ENCODE measurements at places on chromosomes 1 and 21.

DNA sequence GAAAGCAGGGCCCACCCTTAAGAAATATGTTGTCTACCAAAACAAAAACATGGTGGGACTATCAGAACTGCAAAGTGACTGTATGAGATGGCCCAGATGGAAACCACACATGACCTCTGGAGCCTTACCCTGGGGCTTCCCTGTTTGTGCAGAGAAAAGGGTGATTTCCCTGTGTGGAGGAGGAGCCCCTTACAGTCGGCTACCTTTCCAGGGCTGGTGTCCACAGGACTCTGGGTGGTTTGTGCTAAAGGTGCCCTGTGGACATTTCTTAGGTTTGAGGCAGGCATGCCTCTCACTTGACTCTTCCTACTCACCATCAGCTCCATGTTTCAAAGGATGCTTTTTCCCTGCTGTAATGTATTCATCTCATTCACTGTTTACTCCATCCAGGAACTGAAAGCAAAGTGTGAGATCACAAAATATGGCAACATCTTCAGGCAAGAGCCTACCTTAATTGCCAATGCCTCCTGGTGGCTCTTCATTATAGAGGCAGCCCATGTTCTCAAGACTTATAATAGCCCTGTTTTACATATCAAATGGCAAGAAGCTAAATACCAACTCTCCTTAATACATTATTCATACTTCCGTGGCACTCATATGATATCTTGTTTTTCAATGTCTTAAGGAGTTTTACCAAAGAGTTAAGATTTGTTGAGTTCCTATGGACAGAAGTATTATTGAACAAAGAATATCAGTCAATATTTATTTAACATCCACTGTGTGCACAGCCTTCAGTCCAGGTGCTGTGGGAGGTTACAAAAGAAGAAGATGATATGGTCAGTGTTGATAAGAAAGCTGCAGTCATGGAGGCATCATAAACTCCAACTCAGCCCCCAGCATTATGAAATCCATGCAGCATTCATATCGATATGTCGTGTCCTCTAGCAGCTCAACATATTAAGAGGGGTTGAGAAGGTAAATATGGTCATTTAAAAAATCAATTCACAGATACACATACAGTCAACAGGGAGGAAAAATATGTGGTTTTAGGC lies 15.5 kb upstream of the TFF3 start:
- DNase-seq, result no peak
- H3K27ac ChIP-seq, result no peak overlapping the region
- H3K36me3 ChIP-seq, result no peaks in the 10 kb centered on the region
- no peaks in the 10 kb centered on the region for H3K4me1 ChIP-seq
- no peak overlapping the region for H3K4me3 ChIP-seq
- H3K27me3 ChIP-seq, result peaks cover 39% of the 10 kb centered on the region

- no peak overlapping the region for H3K4me3 ChIP-seq
- no peak for DNase-seq
- H3K36me3 ChIP-seq, result peaks cover 36% of the 10 kb centered on the region
- peak overlapping the region; percentile 73 for H3K27ac ChIP-seq
- H3K4me1 ChIP-seq, result peaks cover 22% of the 10 kb centered on the region
- H3K27me3 ChIP-seq, result no peaks in the 10 kb centered on the region
Observed at GRCh38 chr1:15426492-15427279, 11.6 kb upstream of the CTRC start.

- H3K36me3 ChIP-seq, result no peaks in the 10 kb centered on the region
- peaks cover 17% of the 10 kb centered on the region for H3K4me1 ChIP-seq
- no peak for DNase-seq
- no peak overlapping the region for H3K27ac ChIP-seq
- no peaks in the 10 kb centered on the region for H3K27me3 ChIP-seq
- H3K4me3 ChIP-seq, result no peak overlapping the region
Observed at GRCh38 chr1:116855191-116855619, 54.5 kb upstream of the PTGFRN start.

GRCh38 chr1:31926853-31927660 lies 11.1 kb downstream of the PTP4A2 start:
- H3K36me3 ChIP-seq, result peaks cover 52% of the 10 kb centered on the region
- H3K4me1 ChIP-seq, result peaks cover 83% of the 10 kb centered on the region
- H3K4me3 ChIP-seq, result peak overlapping the region; percentile 59
- H3K27me3 ChIP-seq, result no peaks in the 10 kb centered on the region
- DNase-seq, result no peak

DNA sequence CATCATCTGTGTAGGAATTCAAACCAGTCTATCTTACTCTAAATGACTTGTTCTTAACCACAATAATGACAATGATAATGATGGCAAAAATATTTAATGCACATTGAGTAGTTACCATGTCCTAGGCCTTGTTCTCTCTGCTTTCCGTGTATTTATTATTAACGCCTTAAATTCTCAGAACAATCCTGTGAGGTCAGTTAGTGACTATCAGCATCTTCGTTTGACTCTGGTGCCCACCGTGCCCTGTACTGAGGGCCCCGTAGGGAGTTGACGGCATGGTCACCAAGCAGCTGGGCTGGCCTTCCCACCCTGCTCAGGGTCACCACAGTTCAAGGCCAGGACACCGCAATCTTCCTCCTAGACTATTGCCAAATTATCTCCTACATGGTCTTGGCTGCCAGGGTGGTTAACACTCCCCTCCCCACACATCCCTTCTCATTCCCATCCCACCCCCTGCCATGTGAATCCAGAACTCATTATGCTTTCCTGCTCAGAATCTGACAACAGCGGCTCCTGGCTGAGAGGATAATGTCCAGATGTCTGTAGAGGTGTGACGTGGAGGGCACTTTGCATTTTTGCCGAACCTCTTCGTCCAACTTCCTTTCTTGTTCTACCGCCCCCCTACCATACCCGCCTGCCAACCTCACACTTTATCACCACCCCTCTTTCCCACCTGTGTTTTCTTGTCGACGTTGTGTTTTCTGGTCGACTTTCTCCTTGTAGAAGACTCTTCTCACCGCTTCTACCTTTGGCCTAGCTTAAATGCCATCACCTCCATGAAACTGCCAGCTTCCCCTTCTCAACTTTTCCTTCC lies 33.4 kb downstream of the IGFN1 start:
- no peak overlapping the region for H3K27ac ChIP-seq
- H3K27me3 ChIP-seq, result no peaks in the 10 kb centered on the region
- no peaks in the 10 kb centered on the region for H3K36me3 ChIP-seq
- H3K4me1 ChIP-seq, result no peaks in the 10 kb centered on the region
- H3K4me3 ChIP-seq, result no peak overlapping the region
- DNase-seq, result peak; percentile 9

GRCh38 chr1:221687836-221688487 lies 53.9 kb downstream of the DUSP10 start:
- H3K27ac ChIP-seq, result no peak overlapping the region
- peaks cover 42% of the 10 kb centered on the region for H3K4me1 ChIP-seq
- no peak for DNase-seq

DNA sequence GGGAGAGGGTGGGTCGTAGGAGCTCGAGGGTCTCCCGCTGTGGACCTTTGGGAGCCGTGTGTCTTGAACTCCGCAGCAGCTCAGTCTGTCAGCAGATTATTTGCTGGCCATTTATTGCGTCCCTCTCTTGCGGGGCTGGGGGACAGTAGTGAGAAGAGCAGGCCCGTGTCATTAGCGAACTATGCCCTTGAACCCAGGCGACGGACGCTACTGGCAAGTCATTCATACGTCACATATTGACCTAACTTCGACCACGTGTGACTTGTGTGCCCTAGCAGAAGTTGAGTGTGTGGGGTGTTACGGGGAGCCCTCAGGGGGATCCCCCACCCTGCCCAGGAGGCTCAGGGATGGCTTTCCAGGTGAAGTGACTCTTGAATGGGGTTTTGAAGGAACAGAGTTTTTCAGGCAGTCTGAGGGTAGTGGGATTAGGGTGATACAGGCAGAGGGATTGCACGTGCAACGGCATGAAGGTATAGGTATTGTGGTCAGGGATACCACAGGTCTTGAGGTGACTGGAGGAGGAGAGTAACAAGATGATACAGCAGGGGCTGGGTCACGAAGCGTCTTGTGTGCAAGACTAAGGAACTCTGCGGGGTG lies 13.0 kb downstream of the RCC1 start:
- peaks cover 45% of the 10 kb centered on the region for H3K36me3 ChIP-seq
- DNase-seq, result peak; percentile 56
- no peaks in the 10 kb centered on the region for H3K27me3 ChIP-seq
- peaks cover 54% of the 10 kb centered on the region for H3K4me1 ChIP-seq
- H3K27ac ChIP-seq, result peak overlapping the region; percentile 57

DNA sequence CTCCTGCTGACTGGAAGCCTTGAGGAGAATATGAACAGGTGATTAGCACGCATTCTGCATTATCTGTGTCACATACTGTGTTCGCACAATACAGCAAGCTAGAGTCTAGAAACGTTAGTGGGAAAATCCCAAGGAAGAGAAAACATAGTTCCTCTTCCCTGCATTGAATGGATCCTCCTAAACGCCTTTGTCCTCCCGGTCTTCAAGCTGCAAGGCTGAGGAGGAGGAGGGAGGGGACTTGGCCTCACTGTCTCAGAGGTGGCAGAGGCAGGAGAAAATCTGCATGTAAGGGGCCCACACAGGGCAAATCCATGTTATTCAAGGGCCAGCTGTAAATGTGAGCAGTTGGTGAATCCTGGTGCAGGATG lies 34.4 kb downstream of the WNT9A start:
- H3K4me1 ChIP-seq, result peaks cover 11% of the 10 kb centered on the region
- H3K27ac ChIP-seq, result no peak overlapping the region
- no peaks in the 10 kb centered on the region for H3K27me3 ChIP-seq
- no peak overlapping the region for H3K4me3 ChIP-seq
- DNase-seq, result no peak
- H3K36me3 ChIP-seq, result no peaks in the 10 kb centered on the region

GRCh38 chr21:30760776-30761175 lies 5.5 kb upstream of the KRTAP21-1 start:
- H3K27me3 ChIP-seq, result peaks cover 2% of the 10 kb centered on the region
- H3K4me1 ChIP-seq, result no peaks in the 10 kb centered on the region
- no peak overlapping the region for H3K27ac ChIP-seq
- DNase-seq, result no peak
- no peak overlapping the region for H3K4me3 ChIP-seq

GRCh38 chr1:214317300-214317699 lies 36.3 kb downstream of the SMYD2 start:
- H3K27ac ChIP-seq, result no peak overlapping the region
- no peaks in the 10 kb centered on the region for H3K27me3 ChIP-seq
- H3K4me1 ChIP-seq, result peaks cover 9% of the 10 kb centered on the region
- no peak for DNase-seq
- peaks cover 31% of the 10 kb centered on the region for H3K36me3 ChIP-seq
